NCI-H1417 treated with DMSO at 0.1 percent for 48 hours (cell line): ENCODE measurements at places on chromosomes 2 and 18.

DNA sequence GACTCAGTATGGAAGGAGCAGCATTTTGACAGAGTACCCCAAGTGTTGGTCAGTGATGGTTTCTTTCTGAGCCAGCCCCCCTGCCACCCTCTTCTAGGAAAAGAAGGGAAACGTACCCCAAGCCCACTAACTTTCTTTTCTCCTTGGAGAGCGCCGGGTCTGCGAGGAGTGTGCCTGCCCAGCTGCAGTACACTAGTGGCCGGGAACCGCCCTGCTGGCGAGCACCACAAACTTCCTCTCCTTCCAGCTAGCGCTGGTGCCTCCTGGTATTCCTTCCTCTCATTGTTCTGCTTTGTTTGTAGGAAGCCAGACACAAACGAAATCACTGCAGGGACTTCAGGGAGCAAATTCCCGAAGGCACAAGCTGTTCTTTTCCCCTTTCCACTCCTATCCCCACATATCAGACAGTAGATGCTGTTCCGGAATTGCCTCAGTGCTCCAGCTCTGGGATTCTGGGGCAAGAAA lies 1.8 kb downstream of the CCDC85A start:
- DNase-seq, result no peak

DNA sequence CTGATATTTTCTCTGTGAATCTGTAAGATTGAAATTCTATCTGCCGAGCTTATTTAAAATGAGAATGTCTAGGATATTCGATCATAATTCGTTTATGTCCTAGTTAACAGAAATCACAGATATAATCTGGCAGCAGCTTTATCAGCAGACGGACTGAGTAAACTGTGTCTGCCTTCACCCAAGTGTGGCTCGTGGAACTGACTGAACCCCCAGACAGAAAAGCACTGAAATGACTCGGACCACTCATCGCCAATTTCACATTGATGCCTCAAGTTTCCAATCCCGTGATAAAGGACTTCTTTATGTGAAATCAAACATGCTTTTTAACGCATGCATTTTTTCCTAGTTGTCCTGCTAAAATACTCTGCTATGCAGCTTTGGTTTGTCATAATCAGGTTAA lies 15.9 kb downstream of the TNFRSF11A start:
- no peak for DNase-seq

GRCh38 chr18:56115071-56116015 lies 523.0 kb downstream of the TXNL1 start:
- no peak for DNase-seq

- DNase-seq, result no peak
Observed at GRCh38 chr2:179817181-179817841, 44.1 kb downstream of the ZNF385B start.

- DNase-seq, result no peak
Observed at GRCh38 chr2:28662044-28662443, 89.6 kb upstream of the PPP1CB start.

DNA sequence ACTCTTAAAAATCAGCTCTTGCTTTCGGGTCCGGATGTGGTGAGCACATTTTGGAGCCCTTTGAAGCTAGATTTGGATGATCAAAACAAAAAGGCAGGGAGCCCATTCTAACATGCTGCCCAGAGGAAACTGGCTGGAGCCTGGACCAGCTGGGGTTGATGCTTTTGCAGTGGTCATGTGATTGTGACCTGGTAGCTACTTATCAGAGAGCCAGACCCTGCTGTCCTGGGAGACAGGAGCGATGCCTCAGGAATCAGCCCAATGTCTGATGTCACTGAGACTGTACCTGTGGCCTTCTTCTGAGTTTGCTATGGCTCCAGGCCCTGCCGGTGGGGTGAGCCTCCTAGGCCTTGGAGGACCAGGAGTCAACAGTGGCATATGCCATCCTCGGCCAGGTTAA lies 18.7 kb upstream of the SCLY start:
- no peak for DNase-seq

- no peak for DNase-seq
Observed at GRCh38 chr2:157685572-157685971, 56.9 kb upstream of the ACVR1C start.

DNA sequence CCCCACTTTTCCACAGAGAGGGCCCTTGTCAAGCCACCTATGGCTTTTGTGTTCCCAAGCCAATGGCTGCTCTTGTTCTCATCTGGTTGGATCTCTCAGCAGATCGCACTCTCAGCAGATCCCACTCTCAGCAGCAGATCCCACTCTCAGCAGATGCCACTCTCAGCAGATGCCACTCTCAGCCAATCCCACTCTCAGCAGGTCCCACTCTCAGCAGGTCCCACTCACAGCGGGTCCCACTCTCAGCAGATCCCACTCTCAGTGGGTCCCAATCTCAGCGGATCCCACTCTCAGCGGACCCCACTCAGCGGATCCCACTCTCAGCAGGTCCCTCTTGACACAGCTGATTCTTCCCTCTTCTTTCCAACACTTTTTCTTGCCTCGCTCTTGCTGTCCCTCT lies 59.3 kb upstream of the MGAT4A start:
- DNase-seq, result no peak
